ENCODE measurements at places on chromosomes 3 and 15. TPM values are rescaled to one million over a fixed set of nuclear protein-coding genes. Genes with fewer than 3 reads are reported as not detected.

Gene MRAS
- 48.0 TPM for total RNA-seq

Gene ZBTB47
- total RNA-seq, result 33.2 TPM

Gene RNU5B-1
- not detected for total RNA-seq

Gene MED12L
- 2.6 TPM for total RNA-seq

Gene FAM219B
- total RNA-seq, result 37.8 TPM

Gene CACNA2D2
- total RNA-seq, result not detected

Gene GRM2
- under 0.01 TPM for total RNA-seq

Gene PLSCR5
- total RNA-seq, result not detected

Gene FOXB1
- total RNA-seq, result not detected

Gene AADACL2
- total RNA-seq, result not detected

Gene AQP9
- total RNA-seq, result 0.52 TPM

Gene SUSD5
- total RNA-seq, result 31.5 TPM

Gene SLC28A2
- total RNA-seq, result not detected

Gene MUC13
- not detected for total RNA-seq

Gene DPPA4
- total RNA-seq, result not detected

Gene SLC6A1
- total RNA-seq, result not detected

Gene RYR3
- total RNA-seq, result not detected

Gene FBN1
- total RNA-seq, result 1,426 TPM

Gene SNTN
- total RNA-seq, result not detected

Gene APOD
- total RNA-seq, result 0.91 TPM

Gene MAPKAPK3
- 42.7 TPM for total RNA-seq

Gene CLDN16
- not detected for total RNA-seq

Gene TM4SF18
- 0.86 TPM for total RNA-seq

Gene LRRC15
- total RNA-seq, result 7.1 TPM

Gene SENP8
- 3.4 TPM for total RNA-seq

Gene THAP10
- 2.4 TPM for total RNA-seq

Gene SLC12A8
- 1.6 TPM for total RNA-seq

Gene CAPN3
- 1.9 TPM for total RNA-seq

Gene CAMP
- total RNA-seq, result not detected

Gene VEPH1
- 55.6 TPM for total RNA-seq

Gene CYP8B1
- total RNA-seq, result not detected

Gene DZIP1L
- total RNA-seq, result 32.0 TPM

Gene DPPA2
- total RNA-seq, result not detected

Gene SAMD7
- not detected for total RNA-seq

Gene GASK1A
- 0.78 TPM for total RNA-seq

Gene ZIC1
- total RNA-seq, result 0.32 TPM

Gene MEGF11
- total RNA-seq, result not detected

Gene KBTBD8
- 7.3 TPM for total RNA-seq

Gene GPR62
- 0.11 TPM for total RNA-seq

Gene SLITRK3
- total RNA-seq, result not detected

Gene TM6SF1
- total RNA-seq, result 0.11 TPM

Gene GOLGA8K
- total RNA-seq, result 1.6 TPM

Gene GOLGA6L9
- total RNA-seq, result 1.4 TPM

All from articular chondrocyte of knee joint (primary cell).